ENCODE measurements at places on chromosomes 13 and 19. TPM values are rescaled to one million over a fixed set of nuclear protein-coding genes. Genes with fewer than 3 reads are reported as not detected.

Gene GZMM
- 1.4 TPM for polyA plus RNA-seq

Gene S1PR4
- polyA plus RNA-seq = 105 TPM

Gene CEACAM4
- 23.1 TPM for polyA plus RNA-seq

Gene SARS2
- polyA plus RNA-seq = 8.1 TPM

Gene OSCAR
- polyA plus RNA-seq = 126 TPM

Gene GRK1
- polyA plus RNA-seq = not detected

Gene ZNF177
- 0.22 TPM for polyA plus RNA-seq

DNA sequence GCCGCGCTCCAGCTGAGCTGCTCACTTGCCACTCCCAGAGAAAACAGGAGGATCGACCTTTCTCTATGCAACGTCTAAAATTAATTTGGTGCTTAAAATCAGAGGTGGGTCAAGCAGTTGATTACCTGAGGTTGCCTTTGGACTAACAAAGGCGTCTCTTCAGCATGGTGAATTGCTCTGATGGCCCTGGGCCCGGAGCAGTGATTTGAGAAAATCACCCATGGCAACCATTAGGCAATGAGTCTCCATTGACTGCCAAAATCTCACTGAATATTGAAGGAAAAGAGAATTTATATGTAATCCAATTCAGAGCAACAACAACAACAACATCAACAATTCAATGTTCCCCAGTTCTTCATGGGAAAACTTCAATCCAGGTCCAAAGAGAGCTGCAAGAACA, 61.8 kb downstream of the IRS2 start:
- H3K4me1 ChIP-seq = peaks cover 13% of the 10 kb centered on the region
- H3K36me3 ChIP-seq = no peaks in the 10 kb centered on the region
- H3K27ac ChIP-seq = no peak overlapping the region

GRCh38 chr19:15091918-15092753, 10.1 kb downstream of the OR1I1 start:
- H3K4me3 ChIP-seq = no peak overlapping the region
- H3K36me3 ChIP-seq = no peaks in the 10 kb centered on the region
- H3K4me1 ChIP-seq = no peaks in the 10 kb centered on the region
- peak; percentile 58 for DNase-seq
- no peak overlapping the region for H3K27ac ChIP-seq

- peak overlapping the region; percentile 30 for H3K27ac ChIP-seq
- peaks cover 15% of the 10 kb centered on the region for H3K36me3 ChIP-seq
- H3K27me3 ChIP-seq = no peaks in the 10 kb centered on the region
- H3K4me3 ChIP-seq = no peak overlapping the region
Observed at GRCh38 chr13:21039097-21039800, 22.1 kb downstream of the LATS2 start.

DNA sequence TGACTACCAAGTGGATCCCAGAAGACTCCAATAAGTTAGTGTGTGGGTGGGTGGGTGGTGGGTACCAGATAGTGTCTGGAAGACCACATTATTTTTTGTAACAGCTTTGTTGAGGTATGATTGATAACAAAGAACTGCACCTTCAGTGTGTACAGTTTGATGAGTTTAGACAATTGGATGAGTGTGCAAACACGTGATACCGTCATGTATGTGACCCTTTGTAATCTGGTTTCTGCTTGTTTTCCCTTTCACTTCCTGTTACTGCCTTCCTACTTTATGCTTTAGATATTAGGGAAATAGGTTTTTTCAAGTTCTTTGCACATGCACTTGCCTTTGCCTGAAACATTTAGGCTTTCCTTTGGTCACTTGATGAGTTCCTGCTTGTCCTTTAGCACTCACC, 8.5 kb downstream of the RPL21 start:
- no peak overlapping the region for H3K4me3 ChIP-seq
- H3K36me3 ChIP-seq = peaks cover 43% of the 10 kb centered on the region
- peak; percentile 86 for DNase-seq
- H3K27ac ChIP-seq = peak overlapping the region; percentile 80
- H3K4me1 ChIP-seq = peaks cover 31% of the 10 kb centered on the region
- no peaks in the 10 kb centered on the region for H3K27me3 ChIP-seq

GRCh38 chr13:54775501-54776191, 1747.0 kb downstream of the OLFM4 start:
- no peak overlapping the region for H3K4me3 ChIP-seq
- no peaks in the 10 kb centered on the region for H3K4me1 ChIP-seq
- no peaks in the 10 kb centered on the region for H3K27me3 ChIP-seq
- no peaks in the 10 kb centered on the region for H3K36me3 ChIP-seq
- no peak overlapping the region for H3K27ac ChIP-seq

- H3K4me1 ChIP-seq = peaks cover 48% of the 10 kb centered on the region
- H3K27me3 ChIP-seq = no peaks in the 10 kb centered on the region
- H3K4me3 ChIP-seq = peak overlapping the region; percentile 99
- no peak for DNase-seq
Observed at GRCh38 chr19:52941941-52942385, 18.7 kb upstream of the ZNF888 start.

DNA sequence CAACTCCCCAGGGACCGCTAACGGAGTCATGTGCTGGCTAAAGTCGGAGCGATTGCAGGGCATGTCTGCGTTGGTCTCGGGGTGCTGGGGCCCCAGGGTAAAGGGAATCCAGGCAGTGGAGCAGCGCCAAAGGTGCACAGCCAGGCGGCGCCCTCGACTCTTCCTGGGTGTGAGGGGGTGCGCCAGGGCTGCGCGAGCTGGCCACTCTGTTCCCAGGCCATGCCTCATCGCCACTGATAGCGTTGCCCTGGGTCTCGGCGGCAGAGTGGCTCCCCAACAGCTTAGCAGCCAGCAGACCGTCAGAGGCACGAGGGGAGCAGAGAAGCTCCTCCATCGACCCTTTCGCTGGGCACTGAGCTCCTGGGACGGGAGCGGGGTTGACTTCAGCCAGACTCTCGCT, 152.7 kb downstream of the B3GLCT start:
- H3K4me1 ChIP-seq = no peaks in the 10 kb centered on the region
- no peak overlapping the region for H3K27ac ChIP-seq
- no peak for DNase-seq
- peaks cover 17% of the 10 kb centered on the region for H3K27me3 ChIP-seq
- no peak overlapping the region for H3K4me3 ChIP-seq
- H3K36me3 ChIP-seq = no peaks in the 10 kb centered on the region

GRCh38 chr19:10288662-10289166, 1.0 kb upstream of the ICAM5 start:
- H3K4me1 ChIP-seq = peaks cover 91% of the 10 kb centered on the region
- H3K36me3 ChIP-seq = peaks cover 25% of the 10 kb centered on the region
- peak overlapping the region; percentile 55 for H3K4me3 ChIP-seq
- no peak overlapping the region for H3K27ac ChIP-seq
- DNase-seq = peak; percentile 43
- H3K27me3 ChIP-seq = peaks cover 23% of the 10 kb centered on the region

DNA sequence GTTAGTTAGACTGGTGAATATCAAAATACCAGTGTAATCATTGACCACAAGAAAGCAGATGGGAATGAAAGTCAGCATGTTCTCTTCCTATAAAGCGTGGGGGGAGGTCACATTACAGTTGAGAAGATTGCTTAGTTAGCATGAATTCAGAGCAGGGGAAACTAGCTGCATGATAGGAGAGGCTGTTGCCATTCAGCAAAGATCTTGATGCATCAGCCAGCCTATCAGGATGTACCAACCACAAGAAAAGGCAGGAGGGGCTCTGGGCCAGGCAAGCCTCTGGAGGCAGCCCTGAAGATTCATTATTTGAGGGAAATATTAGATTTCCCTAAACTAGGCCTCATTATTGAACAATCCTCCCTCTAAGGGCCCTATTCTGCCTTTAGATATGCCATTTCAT, 5.0 kb upstream of the MTMR6 start:
- H3K4me1 ChIP-seq = peaks cover 6% of the 10 kb centered on the region
- H3K36me3 ChIP-seq = no peaks in the 10 kb centered on the region
- DNase-seq = no peak
- no peak overlapping the region for H3K27ac ChIP-seq
- peaks cover 8% of the 10 kb centered on the region for H3K27me3 ChIP-seq
